ENCODE measurements at places on chromosomes 13 and 19.

DNA sequence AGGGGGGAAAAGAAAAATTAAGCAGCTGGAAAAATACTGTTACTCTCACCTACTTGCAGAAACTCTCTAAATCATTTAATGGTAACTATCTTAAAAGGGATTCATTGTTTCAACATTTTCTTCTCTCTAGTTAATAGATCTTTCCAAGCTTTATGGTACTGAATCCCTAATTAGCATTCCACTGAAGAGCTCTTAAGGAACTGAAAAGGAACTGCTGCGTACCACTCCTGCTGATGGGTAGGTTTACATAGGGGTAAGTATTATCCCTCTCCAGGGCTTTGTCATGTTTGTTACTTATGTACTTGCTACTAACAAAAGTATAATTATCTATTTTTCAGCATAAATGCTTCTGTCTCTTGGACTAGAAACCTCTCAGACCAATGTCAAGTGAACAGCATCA is 12.5 kb downstream of the TEX30 start:
- DNase-seq = no peak

DNA sequence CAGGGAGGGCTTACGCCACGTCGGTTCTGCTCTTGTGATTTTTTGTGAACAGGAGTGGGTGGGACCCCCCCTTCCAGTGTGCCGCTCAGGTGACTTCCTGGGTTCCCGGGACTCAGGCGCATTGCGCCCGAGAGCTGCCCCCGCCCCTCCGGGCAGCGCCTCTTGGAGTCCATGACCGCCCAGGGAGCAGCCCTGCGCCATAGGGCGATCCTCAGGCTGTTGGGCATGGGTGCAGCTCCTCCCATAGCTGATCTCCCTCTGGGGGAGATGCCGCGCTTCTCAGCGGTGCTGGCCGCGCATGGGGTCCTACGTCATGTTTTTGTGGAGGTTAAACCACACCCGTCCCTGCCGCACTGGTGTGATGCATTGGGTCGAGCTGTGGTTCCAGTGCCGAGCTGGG is 7.9 kb upstream of the TMPRSS9 start:
- DNase-seq = no peak

DNA sequence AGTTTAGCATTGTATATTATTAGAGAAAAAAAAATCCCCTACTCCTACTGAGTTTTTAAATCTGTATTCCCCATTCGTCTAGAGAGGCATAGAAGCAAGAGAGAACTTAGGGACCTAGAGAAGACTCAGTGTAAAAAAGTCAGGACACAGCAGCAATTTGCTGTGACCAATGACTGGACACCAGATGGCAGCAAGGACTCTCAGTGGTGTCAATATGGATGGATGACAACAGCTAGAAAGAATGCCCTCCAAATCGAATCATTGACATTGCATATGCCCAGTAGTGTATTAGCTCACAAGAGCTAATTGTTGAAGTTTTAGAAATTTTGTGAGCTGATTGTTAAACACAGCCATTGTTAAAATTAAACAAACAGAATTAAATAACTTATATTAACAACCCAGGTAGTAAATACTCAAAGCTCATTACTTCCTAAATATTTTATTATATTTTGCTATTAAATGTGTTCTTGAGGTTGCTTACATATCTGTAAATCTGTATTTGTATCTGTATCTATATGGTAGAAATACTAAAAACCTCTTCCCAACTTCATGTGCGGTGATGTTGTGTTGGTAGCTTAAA is 43.9 kb downstream of the SIAH3 start:
- DNase-seq = peak; percentile 1

- no peak for DNase-seq
Observed at GRCh38 chr13:27821566-27821965, 29.3 kb downstream of the GSX1 start.

GRCh38 chr13:106702505-106702904 is 134.6 kb upstream of the ARGLU1 start:
- no peak for DNase-seq

- no peak for DNase-seq
Observed at GRCh38 chr19:50512112-50512998, 1.4 kb downstream of the ASPDH start.

GRCh38 chr13:29716493-29716892 is 121.0 kb upstream of the SLC7A1 start:
- no peak for DNase-seq

DNA sequence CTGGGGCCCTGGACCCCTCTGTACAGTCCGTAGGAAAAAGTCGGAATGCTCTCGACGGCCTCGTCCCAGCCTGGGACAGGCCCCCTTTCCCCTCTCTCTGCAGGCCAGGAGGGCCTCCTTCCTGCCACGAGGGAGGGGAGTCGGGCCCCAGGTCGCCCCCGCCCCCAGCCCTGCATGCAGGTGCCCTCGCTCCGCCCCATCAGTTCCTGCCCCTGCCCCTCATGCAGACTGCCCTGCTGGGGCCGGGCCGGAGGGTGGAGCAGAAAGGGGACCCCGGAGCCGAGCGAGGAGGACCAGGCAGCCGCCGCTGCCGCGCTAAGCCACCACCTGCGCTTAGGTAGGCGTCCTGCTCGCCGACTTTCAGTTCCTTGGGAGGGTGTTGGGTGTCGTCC is 7.3 kb downstream of the LYL1 start:
- DNase-seq = no peak

DNA sequence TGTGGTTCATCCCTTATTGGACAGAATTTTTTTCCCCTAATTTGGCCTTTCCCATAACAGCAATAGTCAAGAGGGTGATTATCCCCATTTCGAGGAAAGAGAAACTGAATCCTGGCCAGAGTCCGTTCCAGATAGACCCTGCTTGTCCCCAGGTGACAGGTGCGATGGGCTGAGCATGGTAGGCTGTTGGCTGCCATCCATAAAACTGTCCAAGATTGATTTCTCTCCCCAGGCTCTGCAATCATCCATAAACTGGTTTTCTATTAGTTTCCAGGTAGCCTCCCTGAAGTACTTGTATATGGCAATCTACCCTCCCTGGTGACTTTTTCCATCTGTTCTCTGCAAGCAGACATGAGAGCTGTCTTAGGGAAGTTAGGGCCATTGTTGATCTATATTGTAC is 25.4 kb downstream of the SERP2 start:
- DNase-seq = no peak

DNA sequence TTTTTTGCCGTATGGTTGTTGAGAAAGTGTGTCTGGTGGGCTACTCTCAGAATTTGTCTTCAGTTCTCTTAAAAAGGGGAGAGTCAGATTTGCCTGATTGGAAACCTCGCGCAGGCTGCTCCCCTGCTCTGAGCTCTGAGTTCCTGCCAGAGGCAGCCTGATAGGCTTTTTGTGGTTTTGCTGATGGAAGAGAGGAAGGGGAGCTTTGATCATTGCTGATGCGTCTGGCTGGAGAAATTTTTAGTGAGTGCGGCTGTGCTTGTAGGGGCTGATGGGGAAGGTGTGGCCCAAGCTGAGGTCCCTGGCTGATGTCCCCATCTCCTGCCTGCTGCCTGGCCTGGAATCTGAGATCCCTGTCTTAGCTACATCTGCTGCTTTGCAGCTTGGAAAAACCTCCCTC is 2.8 kb downstream of the CHST8 start:
- no peak for DNase-seq

GRCh38 chr19:45852145-45852750 is 10.7 kb downstream of the SYMPK start:
- no peak for DNase-seq

- no peak for DNase-seq
Observed at GRCh38 chr19:58380037-58380661, 681 bp downstream of the ZNF837 start.

- DNase-seq = no peak
Observed at GRCh38 chr19:57829316-57829715, 783 bp upstream of the ZNF587B start.

GRCh38 chr13:81394640-81395039 is 1053.7 kb upstream of the SPRY2 start:
- no peak for DNase-seq

DNA sequence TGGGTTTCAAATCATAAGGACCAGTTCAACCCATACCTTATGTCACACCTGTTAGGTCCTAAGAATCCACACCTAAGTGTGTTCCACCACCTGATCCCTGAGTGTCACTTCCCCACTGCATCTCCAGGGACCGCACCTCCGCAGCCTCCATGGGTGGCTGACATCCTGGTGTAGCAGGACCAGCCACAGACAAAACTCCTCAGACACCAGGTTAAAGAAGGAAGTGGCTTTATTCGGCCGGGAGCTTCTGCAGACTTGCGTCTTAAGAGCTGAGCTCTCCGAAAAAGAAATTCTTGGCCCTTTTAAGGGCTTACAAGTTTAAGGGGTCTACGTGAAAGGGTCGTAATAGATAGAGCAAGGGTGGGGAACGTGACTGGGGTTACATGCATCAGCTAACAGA is 509.9 kb downstream of the MYO16 start:
- DNase-seq = no peak

Measured in AG09309 (cell line).